GM03348 (cell line): ENCODE measurements at places on chromosomes 4 and X.

DNA sequence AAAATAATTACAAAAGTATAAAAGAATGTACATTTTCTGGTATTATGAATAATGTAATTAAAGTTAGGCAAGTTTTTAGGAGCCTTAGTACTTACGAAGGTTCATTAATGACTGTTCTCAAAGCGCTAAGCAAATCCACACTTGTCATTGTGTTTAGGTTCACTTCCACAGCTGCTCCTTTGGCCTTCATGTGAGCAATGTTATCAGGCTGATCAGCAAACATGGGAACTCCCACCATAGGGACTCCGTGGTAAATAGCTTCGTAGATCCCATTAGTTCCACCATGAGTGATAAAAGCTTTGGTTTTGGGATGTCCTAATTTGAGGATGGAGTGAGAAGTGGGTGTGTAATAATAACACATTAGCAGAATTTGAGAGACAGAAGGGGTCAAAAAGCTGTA lies 45.1 kb downstream of the UGT2A2 start:
- no peak for DNase-seq

DNA sequence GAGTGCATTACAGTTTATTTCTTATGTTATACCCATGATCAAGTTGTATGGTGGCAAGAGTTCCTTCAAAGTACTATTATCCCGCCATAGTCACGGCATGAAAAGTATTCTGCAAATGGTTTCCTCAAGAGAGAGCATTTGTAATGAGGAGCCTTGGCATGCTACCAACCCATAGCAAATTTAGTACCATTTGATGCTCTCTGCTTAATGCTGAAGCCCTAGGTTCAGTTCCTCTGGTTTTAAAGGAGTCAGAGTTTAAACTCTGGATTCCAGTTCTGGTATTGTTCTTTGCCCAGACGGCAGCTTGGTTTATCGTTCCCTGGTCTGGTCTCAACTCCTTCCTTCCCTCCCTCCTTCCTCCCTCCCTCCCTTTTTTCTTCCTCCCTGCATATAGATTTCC lies 371.3 kb downstream of the BMPR1B start:
- DNase-seq: no peak

DNA sequence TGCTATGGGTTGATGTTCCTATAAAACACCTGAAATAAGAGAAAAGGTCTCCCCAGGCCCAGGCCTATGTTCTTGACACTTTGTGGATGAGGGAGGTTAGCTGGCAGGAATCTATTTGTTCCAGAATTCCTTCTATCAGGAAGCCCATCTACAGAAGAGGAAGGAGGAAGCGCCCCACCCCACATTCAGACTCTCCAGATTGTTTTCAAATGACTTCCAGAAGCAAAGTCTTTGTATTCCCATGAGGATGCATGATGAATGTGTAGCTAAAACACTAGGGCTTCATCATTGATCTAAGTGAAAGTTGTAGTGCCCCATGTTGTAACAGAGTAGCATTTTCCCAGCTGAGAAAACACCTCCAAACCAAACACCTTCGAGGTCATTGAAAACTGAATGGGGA lies 16.4 kb downstream of the OTC start:
- DNase-seq: no peak

DNA sequence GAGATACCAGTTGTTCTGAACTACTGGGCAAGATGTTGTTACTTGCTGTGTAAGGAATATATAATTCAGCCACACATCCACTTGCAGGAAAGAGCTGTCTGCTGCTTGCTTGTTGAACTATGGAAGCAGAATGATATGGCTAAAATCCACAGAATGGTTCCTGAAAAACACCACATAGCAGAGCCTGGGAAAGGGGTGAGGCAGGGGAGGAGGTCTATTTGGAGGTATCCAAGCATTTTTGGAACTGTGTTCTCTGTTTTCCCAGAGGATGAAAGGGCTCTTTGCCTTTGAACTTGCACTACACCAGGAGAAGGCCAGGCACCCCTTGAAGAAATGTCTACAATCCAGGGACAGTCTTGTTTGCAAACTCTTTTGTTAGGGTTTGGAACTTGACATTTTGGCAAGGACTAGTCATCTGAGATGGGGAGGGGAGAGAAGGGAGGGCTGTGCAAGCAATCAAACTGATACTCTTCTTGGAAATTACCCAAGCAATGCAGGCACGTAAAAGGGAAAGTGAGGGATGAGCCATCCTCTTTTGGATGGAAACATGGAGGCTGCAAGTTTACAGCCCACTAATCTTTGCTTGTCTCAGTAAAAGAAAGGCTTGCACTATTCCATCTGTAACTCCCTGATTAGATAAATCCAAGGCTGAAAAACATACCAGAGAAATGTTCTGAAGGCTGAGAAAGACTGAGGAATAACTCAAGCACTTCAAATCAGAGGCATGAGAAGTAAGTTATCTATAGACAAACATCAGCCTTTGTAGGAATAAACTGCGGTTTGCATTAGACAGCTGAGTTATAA lies 141.0 kb downstream of the TSPAN5 start:
- no peak for DNase-seq
